ENCODE measurements at places on chromosomes 11 and 22.

DNA sequence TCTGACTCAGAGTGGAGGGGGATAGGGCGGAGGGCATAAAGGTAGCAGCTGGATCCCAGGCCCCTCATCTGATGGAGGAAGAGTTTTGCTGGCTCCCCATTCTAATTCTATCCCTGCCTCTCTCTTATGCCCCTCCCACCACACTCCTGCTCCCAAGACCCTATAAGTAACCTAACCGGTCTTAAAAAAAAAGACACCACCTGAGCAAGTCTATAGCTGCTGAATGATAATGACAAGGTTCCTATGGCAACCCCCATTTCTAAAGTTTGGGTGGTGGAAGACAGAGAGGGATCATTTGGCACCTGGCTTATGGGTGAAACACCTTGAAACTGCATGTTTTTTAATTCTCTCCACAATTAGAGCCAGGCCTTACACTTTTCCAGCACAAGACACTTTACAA, 69.6 kb downstream of the LARGE1 start:
- no peak for DNase-seq

DNA sequence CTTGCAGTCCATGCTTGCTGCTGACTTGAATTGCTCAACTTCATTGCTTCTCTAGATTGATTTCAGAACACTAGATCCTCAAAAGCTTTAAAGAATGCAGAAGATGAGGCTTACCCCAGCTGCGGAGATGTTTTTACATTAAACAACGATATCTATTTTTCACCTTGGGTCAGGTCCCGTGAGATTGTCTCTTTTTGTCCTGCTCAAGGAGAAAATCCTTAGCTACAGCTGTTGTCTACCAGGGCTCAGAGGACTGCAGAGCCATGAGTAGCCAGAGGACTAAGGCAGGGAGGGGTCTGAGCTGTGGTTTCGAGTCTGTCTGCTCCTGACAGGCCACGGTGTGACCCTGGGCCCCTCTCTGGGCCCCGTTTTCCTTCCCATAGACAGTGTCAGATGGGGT, 51.4 kb downstream of the PKNOX2 start:
- no peak for DNase-seq

DNA sequence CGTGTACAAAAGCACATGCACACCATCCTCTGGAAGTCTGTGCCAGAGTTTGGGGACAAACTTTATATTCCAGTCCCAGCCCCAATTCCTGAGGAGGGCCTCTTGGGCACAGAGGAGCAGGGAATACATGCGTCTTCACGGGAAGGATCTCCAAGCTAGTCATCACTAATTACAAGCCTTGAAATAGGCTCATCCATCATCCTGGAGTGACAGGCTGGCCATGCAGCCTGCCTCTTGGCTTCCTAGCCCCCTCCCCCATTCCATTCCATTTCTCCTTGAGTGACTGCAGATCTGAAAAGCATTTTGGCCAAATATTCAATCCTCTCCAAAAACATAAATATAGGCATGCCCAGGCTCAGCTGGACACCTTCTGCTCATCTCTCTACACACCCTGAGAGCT, 24.8 kb downstream of the SERPING1 start:
- DNase-seq = no peak

DNA sequence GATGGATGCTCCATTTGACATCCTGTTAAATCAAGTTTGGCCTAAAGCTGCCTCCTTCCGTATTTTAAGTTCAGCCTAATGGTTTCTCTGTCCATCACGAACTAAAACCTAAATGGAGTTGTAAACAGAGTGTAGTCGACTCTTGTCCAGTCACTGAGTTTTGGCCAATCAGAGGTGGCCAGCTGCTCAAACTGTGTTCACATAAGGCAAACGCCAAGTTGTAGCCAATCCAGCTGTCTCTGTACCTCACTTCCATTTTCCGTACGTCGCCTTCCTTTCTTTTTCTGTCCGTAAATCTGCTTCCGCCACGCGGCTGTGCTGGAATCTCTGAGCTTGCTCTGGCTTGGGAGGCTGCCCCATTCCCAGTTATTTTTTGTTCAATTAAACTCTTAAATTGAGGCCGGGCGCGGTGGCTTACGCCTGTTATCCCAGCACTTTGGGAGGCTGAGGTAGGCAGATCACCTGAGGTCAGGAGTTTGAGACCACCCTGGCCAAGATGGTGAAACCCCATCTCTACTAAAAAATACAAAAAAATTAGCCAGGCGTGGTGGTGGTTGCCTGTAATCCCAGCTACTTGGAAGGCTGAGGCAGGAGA, 20.7 kb upstream of the CARS1 start:
- no peak for DNase-seq

- DNase-seq = peak; percentile 24
Measured at GRCh38 chr22:17120281-17120680, 879 bp downstream of the TMEM121B start.

- no peak for DNase-seq
Measured at GRCh38 chr11:86214710-86215109, 29.8 kb upstream of the EED start.

- DNase-seq = peak; percentile 52
Measured at GRCh38 chr11:7892840-7893254, 38.2 kb downstream of the OR10A6 start.

GRCh38 chr11:28666632-28667031, 558.4 kb downstream of the METTL15 start:
- DNase-seq = no peak

GRCh38 chr11:95512682-95513081, 276.9 kb downstream of the FAM76B start:
- DNase-seq = peak; percentile 90

GRCh38 chr11:94825481-94825880, 57.3 kb downstream of the AMOTL1 start:
- DNase-seq = no peak

GRCh38 chr11:107183953-107184352, 165.7 kb upstream of the GUCY1A2 start:
- peak; percentile 57 for DNase-seq

GRCh38 chr11:83676056-83676601, 390.0 kb upstream of the CCDC90B start:
- DNase-seq = no peak

DNA sequence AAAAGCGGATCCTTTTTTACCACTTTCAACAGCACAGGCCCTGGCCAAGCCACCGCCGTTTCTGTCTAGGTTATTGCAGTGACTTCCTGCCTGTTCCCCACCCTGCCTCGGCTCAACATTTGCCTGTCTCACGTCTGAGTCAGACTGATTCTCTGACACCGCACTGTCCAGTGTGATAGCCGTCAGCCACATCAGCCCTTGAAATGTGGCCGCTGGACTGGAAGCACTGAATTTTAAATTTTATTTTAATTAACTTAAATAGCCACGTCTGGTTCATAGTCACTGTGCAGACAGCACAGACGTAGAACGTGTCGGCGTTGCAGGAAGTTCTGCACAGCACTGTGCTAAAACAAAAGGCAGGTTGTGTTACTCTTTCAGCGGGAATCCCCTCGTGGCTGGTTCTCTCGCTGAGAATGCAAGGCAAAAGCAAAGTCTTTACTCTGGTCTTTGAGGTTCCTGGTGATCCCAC, 56.3 kb upstream of the ADSL start:
- DNase-seq = peak; percentile 21

- peak; percentile 64 for DNase-seq
Measured at GRCh38 chr11:35583126-35583525, 35.1 kb upstream of the FJX1 start.

All from fibroblast of lung (primary cell).